Hematopoietic multipotent progenitor cell (in vitro differentiated cells): ENCODE measurements at places on chromosomes 11 and 22.

GRCh38 chr11:48170241-48171233, 46.1 kb upstream of the OR4B1 start:
- no peak for DNase-seq

- DNase-seq = no peak
Observed at GRCh38 chr22:36452250-36452977, 29.0 kb downstream of the TXN2 start.

GRCh38 chr11:116972691-116973090, 125.5 kb downstream of the SIK3 start:
- DNase-seq = no peak

- no peak for DNase-seq
Observed at GRCh38 chr11:8070417-8071115, 10.4 kb upstream of the TUB start.
